PC-9 (cell line): ENCODE measurements at places on chromosomes 11 and 22. TPM values are rescaled to one million over a fixed set of nuclear protein-coding genes. Genes with fewer than 3 reads are reported as not detected.

The BAIAP2L2 gene
- 7.1 and 9.7 TPM in 2 replicates for total RNA-seq

- no peak for DNase-seq
- no peaks in the 10 kb centered on the region for H3K27me3 ChIP-seq
- no peak overlapping the region for H3K27ac ChIP-seq
- peaks cover 38% of the 10 kb centered on the region for H3K4me1 ChIP-seq
Measured at GRCh38 chr11:2934611-2935239, 5.5 kb upstream of the PHLDA2 start.

- H3K36me3 ChIP-seq, result no peaks in the 10 kb centered on the region
- H3K4me3 ChIP-seq, result no peak overlapping the region
- no peak overlapping the region for H3K27ac ChIP-seq
- no peaks in the 10 kb centered on the region for H3K27me3 ChIP-seq
- H3K4me1 ChIP-seq, result no peaks in the 10 kb centered on the region
- no peak for DNase-seq
Measured at GRCh38 chr11:118979434-118979833, 7.9 kb downstream of the FOXR1 start.

DNA sequence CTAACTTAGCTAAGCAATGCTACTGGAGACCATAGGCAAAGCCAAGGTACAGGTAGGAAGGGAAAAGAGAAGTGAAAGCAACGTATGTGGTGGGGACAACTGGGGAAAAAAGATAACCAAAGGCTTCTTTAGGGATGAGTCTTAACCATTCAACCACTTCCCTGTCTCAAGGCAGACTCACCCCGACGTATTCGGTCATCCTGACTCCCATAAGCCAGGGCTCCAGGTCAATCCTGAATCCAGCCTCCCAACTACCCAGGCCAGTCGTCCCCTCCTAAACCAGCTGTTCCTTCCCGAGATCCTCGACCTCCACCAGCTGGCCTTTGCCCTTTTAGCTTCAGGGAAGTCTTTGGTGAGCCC is 330 bp downstream of the ACP2 start:
- peak overlapping the region; percentile 74 for H3K4me3 ChIP-seq
- no peaks in the 10 kb centered on the region for H3K27me3 ChIP-seq
- peaks cover 33% of the 10 kb centered on the region for H3K4me1 ChIP-seq
- no peak for DNase-seq
- H3K27ac ChIP-seq, result 0 out of 2 replicates have a peak overlapping the region, but pooled peaks have one; percentile 33

DNA sequence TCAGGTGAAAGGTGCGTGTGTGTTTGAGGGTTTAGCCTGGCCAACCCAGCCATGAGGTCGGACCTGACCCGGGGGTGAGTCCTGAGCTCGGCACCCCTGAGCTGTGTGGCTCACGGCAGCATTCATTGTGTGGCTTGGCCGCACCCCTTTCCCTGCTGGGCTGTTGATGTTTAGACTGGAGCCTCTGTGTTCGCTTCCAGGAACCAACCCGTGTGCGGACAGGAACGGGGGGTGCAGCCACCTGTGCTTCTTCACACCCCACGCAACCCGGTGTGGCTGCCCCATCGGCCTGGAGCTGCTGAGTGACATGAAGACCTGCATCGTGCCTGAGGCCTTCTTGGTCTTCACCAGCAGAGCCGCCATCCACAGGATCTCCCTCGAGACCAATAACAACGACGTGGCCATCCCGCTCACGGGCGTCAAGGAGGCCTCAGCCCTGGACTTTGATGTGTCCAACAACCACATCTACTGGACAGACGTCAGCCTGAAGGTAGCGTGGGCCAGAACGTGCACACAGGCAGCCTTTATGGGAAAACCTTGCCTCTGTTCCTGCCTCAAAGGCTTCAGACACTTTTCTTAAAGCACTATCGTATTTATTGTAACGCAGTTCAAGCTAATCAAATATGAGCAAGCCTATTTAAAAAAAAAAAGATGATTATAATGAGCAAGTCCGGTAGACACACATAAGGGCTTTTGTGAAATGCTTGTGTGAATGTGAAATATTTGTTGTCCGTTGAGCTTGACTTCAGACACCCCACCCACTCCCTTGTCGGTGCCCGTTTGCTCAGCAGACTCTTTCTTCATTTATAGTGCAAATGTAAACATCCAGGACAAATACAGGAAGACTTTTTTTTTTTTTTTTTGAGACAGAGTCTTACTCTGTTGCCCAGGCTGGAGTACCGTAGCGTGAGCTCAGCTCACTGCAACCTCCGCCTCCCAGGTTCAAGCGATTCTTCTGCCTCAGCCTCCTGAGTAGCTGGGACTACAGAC is 53.9 kb upstream of the PPP6R3 start:
- H3K27ac ChIP-seq, result no peak overlapping the region
- H3K4me3 ChIP-seq, result no peak overlapping the region
- DNase-seq, result no peak
- H3K27me3 ChIP-seq, result no peaks in the 10 kb centered on the region
- no peaks in the 10 kb centered on the region for H3K4me1 ChIP-seq

DNA sequence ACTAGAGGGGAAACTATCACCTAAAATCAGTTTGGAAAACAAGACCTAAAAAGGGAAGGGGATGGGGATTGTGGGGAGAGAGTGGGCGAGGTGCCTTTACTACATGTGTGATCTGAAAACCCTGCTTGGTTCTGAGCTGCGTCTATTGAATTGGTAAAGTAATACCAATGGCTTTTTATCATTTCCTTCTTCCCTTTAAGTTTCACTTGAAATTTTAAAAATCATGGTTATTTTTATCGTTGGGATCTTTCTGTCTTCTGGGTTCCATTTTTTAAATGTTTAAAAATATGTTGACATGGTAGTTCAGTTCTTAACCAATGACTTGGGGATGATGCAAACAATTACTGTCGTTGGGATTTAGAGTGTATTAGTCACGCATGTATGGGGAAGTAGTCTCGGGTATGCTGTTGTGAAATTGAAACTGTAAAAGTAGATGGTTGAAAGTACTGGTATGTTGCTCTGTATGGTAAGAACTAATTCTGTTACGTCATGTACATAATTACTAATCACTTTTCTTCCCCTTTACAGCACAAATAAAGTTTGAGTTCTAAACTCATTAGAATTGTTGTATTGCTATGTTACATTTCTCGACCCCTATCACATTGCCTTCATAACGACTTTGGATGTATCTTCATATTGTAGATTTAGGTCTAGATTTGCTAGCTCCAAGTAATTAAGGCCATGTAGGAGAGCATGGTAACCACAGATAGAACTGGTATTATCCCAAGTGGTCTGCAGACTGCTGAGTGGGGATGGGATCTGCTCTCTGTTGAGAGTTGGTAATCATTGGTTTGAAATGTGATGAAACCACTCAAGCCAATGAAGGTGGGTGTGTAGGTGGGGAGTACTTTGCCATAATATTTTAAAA is 3.6 kb downstream of the NEAT1 start:
- H3K36me3 ChIP-seq, result peaks cover 63% of the 10 kb centered on the region
- H3K27ac ChIP-seq, result peak overlapping the region; percentile 100
- H3K27me3 ChIP-seq, result no peaks in the 10 kb centered on the region
- peak overlapping the region; percentile 90 for H3K4me3 ChIP-seq

DNA sequence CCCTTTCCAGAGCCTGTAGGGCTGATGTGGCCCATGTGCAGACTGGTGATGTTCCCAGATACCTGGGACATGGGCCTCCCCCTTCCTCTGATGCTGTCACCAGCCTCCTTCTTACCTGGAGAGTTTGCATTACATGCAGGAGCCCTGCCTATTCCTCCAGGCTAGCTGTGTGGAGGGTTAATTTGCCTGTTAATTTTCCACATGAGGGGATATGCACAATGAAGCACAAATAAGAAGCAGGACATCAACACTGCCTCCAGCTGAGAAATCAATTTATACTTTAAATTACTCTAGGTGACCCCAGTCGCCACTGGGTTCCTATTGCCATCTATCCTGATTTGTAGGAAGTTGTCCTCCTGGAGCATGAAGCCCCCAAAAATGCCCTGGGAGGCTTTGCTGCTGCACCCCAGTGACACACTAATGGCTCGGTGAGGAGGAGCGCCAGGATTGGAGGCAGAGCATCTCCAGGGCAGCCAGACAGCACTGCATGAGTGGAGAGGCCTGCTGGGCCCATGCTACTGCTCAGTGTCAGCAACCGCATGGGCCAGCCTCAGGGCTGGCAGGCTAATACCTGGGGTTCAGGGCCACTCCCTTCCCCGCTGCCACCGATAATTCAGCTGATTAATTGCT is 101.6 kb upstream of the USP47 start:
- no peak for DNase-seq
- no peaks in the 10 kb centered on the region for H3K36me3 ChIP-seq
- no peaks in the 10 kb centered on the region for H3K4me1 ChIP-seq
- no peak overlapping the region for H3K4me3 ChIP-seq
- H3K27me3 ChIP-seq, result peaks cover 29% of the 10 kb centered on the region

DNA sequence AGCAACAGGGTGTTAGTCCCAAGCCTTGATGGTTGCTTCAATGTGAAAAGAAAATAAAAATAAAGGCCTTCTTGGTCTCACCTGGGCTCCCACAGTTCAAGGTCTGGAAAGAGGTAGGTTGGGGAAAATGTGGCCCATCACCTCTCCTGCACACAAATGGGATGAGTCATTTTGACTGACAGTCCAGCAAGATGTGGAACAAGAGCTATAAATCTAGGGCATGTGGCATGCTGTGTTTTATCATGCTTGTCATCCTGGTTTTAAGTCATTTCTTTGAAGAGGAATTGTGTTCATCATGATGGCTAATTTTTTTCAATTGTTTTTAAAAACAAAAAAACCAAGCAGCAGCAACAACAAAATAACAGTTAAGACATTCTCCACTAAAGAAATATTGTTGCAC is 503.7 kb downstream of the NTM start:
- H3K27me3 ChIP-seq, result no peaks in the 10 kb centered on the region; the same call in 1 of the 2 replicates
- H3K4me1 ChIP-seq, result no peaks in the 10 kb centered on the region
- H3K4me3 ChIP-seq, result no peak overlapping the region
- DNase-seq, result no peak

- no peak overlapping the region for H3K4me3 ChIP-seq
- H3K36me3 ChIP-seq, result no peaks in the 10 kb centered on the region
- no peaks in the 10 kb centered on the region for H3K4me1 ChIP-seq
- no peak for DNase-seq
- H3K27ac ChIP-seq, result no peak overlapping the region
- H3K27me3 ChIP-seq, result peaks cover 94% of the 10 kb centered on the region
Measured at GRCh38 chr11:131065435-131066413, 149.4 kb upstream of the SNX19 start.

DNA sequence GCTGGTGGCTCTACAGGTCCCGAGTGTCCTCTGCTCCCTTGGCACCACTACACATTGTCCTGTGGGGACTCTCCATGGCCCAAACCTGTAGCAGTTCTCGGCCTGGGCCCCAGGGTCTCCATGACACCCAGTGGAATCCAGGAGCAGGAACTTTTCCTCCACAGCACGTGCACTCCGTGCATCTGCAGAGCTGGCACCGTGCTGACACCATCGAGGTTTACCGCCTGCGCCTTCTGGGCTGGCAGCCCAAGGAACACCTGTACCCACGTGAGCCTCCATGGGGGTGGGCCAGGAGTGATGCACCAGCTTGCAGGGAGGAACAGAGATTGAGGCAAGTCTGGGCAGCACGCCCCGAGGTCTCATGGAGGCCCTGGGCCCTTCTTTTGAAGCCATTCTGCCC is 25.2 kb downstream of the TSPAN32 start:
- H3K27me3 ChIP-seq, result no peaks in the 10 kb centered on the region
- H3K27ac ChIP-seq, result no peak overlapping the region
- no peak for DNase-seq
- H3K4me1 ChIP-seq, result no peaks in the 10 kb centered on the region
- no peaks in the 10 kb centered on the region for H3K36me3 ChIP-seq
- H3K4me3 ChIP-seq, result no peak overlapping the region

GRCh38 chr11:114569801-114570200 is 10.1 kb upstream of the NXPE1 start:
- no peak overlapping the region for H3K27ac ChIP-seq
- H3K27me3 ChIP-seq, result no peaks in the 10 kb centered on the region
- no peaks in the 10 kb centered on the region for H3K36me3 ChIP-seq
- no peaks in the 10 kb centered on the region for H3K4me1 ChIP-seq

The APOL4 gene
- total RNA-seq, result not detected in 2 replicates

The CCDC116 gene
- total RNA-seq, result 0.33 and 0.63 TPM in 2 replicates

- H3K36me3 ChIP-seq, result no peaks in the 10 kb centered on the region
- no peak for DNase-seq
- H3K27me3 ChIP-seq, result no peaks in the 10 kb centered on the region
- H3K4me1 ChIP-seq, result no peaks in the 10 kb centered on the region
Measured at GRCh38 chr11:84899740-84900139, 727.4 kb downstream of the DLG2 start.

- DNase-seq, result no peak
- no peak overlapping the region for H3K27ac ChIP-seq
- H3K4me1 ChIP-seq, result no peaks in the 10 kb centered on the region
- H3K4me3 ChIP-seq, result no peak overlapping the region
Measured at GRCh38 chr11:81959341-81959740, 774.3 kb downstream of the FAM181B start.

The FOSL1 gene
- total RNA-seq, result 58.8 and 69.9 TPM in 2 replicates

The TNNI2 gene
- total RNA-seq, result 4.9 and 7.8 TPM in 2 replicates

- H3K27ac ChIP-seq, result no peak overlapping the region
- DNase-seq, result no peak
- no peaks in the 10 kb centered on the region for H3K4me1 ChIP-seq
Measured at GRCh38 chr11:68609761-68610160, 74.6 kb upstream of the GAL start.

The FIBIN gene
- not detected in 2 replicates for total RNA-seq

DNA sequence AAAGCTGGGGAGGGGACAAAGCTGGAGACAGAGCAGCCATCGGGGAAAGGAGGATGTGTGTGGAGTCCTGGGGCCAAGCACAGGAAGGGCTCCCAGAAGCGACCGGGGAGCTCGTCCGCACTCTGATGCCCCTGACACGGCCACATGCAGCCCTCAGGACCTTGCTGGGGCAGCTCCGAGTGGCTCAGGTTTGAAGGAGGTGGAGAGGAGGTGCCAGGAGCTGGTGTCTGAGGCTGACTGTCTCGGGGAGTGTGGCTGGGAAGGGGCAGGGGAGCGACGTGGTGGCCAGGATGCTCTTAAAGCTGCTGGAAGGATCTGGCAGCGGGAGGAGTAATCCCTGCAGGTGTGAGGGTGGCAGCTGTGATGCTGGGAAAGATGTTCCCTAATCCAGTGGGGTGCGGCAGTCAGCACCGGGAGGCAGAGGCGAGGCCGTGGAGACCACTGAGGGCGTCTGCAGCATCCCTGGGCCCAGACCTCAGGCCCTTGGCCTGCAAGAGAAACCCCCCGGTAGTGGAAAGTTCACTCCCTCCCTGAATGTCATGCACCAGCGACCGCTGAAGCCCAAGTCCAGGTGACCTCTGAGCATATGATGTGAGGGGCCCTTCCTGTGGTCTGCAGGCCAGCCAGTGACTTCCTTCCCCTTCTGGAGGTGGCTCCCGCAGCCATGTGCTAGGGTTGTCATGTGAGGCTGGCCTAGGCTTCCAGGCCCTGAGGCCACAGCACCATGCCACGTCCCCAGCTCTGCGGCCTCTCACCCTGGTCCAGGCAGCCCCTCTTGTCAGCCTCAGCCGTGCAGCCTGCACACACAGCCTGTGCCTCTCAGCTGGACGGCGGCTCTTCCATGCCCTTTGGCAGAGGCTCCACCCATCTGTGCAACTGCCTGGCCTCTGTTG is 17.2 kb upstream of the CTSD start:
- peaks cover 43% of the 10 kb centered on the region for H3K4me1 ChIP-seq
- no peak overlapping the region for H3K27ac ChIP-seq
- H3K4me3 ChIP-seq, result no peak overlapping the region
- H3K36me3 ChIP-seq, result no peaks in the 10 kb centered on the region
- H3K27me3 ChIP-seq, result no peaks in the 10 kb centered on the region
